ENCODE measurements at places on chromosomes 5 and 9. TPM values are rescaled to one million over a fixed set of nuclear protein-coding genes. Genes with fewer than 3 reads are reported as not detected.

NR5A1 gene
- not detected for total RNA-seq

FBN2 gene
- total RNA-seq, result 1.0 TPM

PDE8B gene
- 4.5 TPM for total RNA-seq

TMEM215 gene
- total RNA-seq, result not detected

UBE2QL1 gene
- total RNA-seq, result 0.31 TPM

PCDHB3 gene
- total RNA-seq, result 3.1 TPM

C9orf85 gene
- 8.1 TPM for total RNA-seq

MLANA gene
- not detected for total RNA-seq

DND1 gene
- 1.0 TPM for total RNA-seq

HRCT1 gene
- 51.2 TPM for total RNA-seq

MARCOL gene
- not detected for total RNA-seq

DMRT2 gene
- 9.3 TPM for total RNA-seq

MRPL22 gene
- total RNA-seq, result 40.8 TPM

OMD gene
- 3.2 TPM for total RNA-seq

GRCh38 chr5:110769000-110769681 lies 30.3 kb downstream of the SLC25A46 start:
- H3K4me3 ChIP-seq, result no peak overlapping the region
- H3K4me1 ChIP-seq, result no peaks in the 10 kb centered on the region
- H3K36me3 ChIP-seq, result no peaks in the 10 kb centered on the region
- no peak for DNase-seq
- no peaks in the 10 kb centered on the region for H3K27me3 ChIP-seq

GRCh38 chr9:105500108-105500766 lies 52.4 kb downstream of the FSD1L start:
- H3K36me3 ChIP-seq, result no peaks in the 10 kb centered on the region
- H3K4me3 ChIP-seq, result no peak overlapping the region
- no peaks in the 10 kb centered on the region for H3K4me1 ChIP-seq
- no peak for DNase-seq
- no peak overlapping the region for H3K27ac ChIP-seq

GRCh38 chr5:86526811-86527348 lies 90.9 kb upstream of the COX7C start:
- H3K27ac ChIP-seq, result no peak overlapping the region
- H3K4me1 ChIP-seq, result no peaks in the 10 kb centered on the region
- no peaks in the 10 kb centered on the region for H3K36me3 ChIP-seq
- DNase-seq, result no peak
- no peaks in the 10 kb centered on the region for H3K27me3 ChIP-seq

- no peaks in the 10 kb centered on the region for H3K4me1 ChIP-seq
- no peaks in the 10 kb centered on the region for H3K27me3 ChIP-seq
- DNase-seq, result no peak
- H3K36me3 ChIP-seq, result no peaks in the 10 kb centered on the region
These were observed 8.9 kb downstream of the NLN start for GRCh38 chr5:65730910-65731309.

- DNase-seq, result peak; percentile 55
- no peaks in the 10 kb centered on the region for H3K27me3 ChIP-seq
- peaks cover 5% of the 10 kb centered on the region for H3K4me1 ChIP-seq
These were observed 2.9 kb downstream of the JAK2 start for GRCh38 chr9:4987961-4988421.

- no peaks in the 10 kb centered on the region for H3K4me1 ChIP-seq
- no peak overlapping the region for H3K4me3 ChIP-seq
- H3K36me3 ChIP-seq, result no peaks in the 10 kb centered on the region
- H3K27ac ChIP-seq, result no peak overlapping the region
- no peaks in the 10 kb centered on the region for H3K27me3 ChIP-seq
- DNase-seq, result no peak
These were observed 151.0 kb downstream of the GADD45G start for GRCh38 chr9:89755821-89756220.

DNA sequence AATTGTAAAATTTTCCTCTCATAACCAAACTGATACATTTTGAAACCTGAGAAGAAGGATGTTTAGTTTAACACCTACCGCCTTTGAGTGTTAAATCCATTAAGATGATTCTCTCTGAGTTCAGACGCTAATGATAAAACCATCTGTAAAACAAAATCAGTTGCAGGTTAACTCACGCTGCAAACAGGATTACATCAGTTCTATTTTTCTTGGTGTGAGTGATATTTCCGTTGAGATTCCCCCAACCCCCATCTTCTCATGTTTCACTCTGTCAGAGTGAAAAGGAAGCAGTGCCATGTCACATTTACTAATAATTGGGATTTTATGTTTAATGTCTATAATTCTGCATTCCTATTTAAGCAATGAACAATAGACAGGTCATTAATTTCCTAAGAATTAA lies 146.5 kb downstream of the FANCC start:
- no peaks in the 10 kb centered on the region for H3K27me3 ChIP-seq
- H3K4me3 ChIP-seq, result no peak overlapping the region
- peaks cover 3% of the 10 kb centered on the region for H3K36me3 ChIP-seq
- DNase-seq, result peak; percentile 48
- no peaks in the 10 kb centered on the region for H3K4me1 ChIP-seq

DNA sequence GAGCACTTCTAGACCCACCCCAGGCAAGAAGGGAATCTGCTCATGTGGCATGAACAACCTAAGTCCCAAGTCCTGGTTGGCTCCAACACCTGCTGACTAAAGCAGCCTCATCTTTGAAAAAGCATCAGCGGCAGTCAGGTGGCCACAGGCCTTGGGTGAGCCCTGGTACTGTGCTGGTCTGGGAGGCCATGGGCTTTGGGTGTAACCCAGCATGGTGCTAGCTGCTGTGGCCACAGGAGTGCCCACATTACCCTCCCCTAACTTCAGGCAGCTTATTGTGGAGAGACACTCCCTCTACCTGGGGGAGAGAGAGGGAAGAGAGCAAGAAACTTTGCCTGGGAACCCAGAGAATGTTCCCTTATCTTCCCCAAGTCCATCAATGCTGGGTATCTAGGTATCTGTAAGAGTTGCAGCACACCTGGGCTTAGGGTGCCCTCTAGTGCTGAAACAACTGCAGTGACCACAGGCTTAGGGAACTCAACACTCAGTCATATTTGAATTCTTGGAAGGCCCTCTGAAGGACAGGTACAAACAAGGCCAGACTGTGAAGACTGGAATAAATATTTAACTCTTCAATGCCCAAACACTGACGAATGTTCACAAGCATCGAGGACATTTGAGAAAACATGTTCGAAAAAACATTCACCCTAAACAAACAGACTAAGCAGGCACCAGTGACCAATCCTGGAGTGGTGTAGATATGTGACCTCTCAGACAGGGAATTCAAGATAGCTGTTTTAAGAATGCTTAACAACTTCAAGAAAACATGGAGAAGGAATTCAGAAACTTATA lies 69.9 kb upstream of the OR2K2 start:
- H3K27me3 ChIP-seq, result no peaks in the 10 kb centered on the region
- H3K4me1 ChIP-seq, result no peaks in the 10 kb centered on the region
- DNase-seq, result no peak
- H3K27ac ChIP-seq, result no peak overlapping the region
- H3K36me3 ChIP-seq, result peaks cover 8% of the 10 kb centered on the region

DNA sequence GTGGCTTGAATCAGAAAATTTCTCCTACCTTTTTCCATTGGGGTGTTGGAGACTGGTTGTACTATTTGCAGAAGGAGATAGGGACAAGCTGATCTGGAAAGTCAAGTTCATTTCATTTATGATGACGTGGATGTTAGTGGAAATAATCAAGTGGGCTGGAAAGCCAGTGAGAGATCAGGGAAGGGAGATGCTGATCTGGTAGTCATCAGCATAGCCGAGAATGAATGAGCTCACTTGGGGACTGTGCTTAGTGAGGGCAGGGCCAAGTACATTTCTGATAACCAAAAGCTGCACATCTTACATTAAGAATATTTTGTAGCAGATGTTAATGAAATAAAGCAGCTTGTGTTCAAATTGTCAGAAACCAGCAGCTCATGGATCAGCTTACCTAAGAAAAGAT lies 12.1 kb downstream of the MAN2A1 start:
- no peak for DNase-seq
- H3K36me3 ChIP-seq, result peaks cover 2% of the 10 kb centered on the region
- no peaks in the 10 kb centered on the region for H3K27me3 ChIP-seq
- no peak overlapping the region for H3K4me3 ChIP-seq
- peaks cover 5% of the 10 kb centered on the region for H3K4me1 ChIP-seq

DNA sequence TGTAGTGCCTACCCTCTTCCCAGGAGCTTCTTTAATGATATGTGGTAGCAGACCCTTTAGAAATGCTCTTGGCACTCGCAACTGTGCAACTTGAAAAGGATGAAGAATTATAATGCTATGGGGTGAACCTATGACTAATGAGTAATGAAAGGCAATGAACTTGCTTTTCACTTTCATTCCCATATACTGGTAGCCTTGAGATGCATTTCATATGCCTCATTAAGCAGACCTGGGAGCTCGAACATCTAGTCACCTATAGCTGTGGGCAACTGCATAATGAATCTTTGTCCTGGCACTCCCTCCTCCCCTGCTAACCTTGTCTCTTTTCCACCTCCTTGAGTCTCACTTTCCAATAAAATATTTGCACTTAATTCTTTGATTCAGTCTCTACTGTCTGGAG lies 605.9 kb upstream of the DAB2 start:
- no peak overlapping the region for H3K27ac ChIP-seq
- H3K4me3 ChIP-seq, result no peak overlapping the region
- no peaks in the 10 kb centered on the region for H3K4me1 ChIP-seq
- H3K27me3 ChIP-seq, result no peaks in the 10 kb centered on the region

- H3K36me3 ChIP-seq, result no peaks in the 10 kb centered on the region
- H3K27ac ChIP-seq, result peak overlapping the region; percentile 52
- no peaks in the 10 kb centered on the region for H3K27me3 ChIP-seq
- DNase-seq, result no peak
- H3K4me1 ChIP-seq, result peaks cover 29% of the 10 kb centered on the region
These were observed 11.0 kb upstream of the ABL1 start for GRCh38 chr9:130824079-130824478.

GRCh38 chr5:7015586-7016256 lies 302.5 kb downstream of the TENT4A start:
- H3K36me3 ChIP-seq, result no peaks in the 10 kb centered on the region
- DNase-seq, result peak; percentile 3
- no peak overlapping the region for H3K4me3 ChIP-seq
- no peak overlapping the region for H3K27ac ChIP-seq
- no peaks in the 10 kb centered on the region for H3K4me1 ChIP-seq

DNA sequence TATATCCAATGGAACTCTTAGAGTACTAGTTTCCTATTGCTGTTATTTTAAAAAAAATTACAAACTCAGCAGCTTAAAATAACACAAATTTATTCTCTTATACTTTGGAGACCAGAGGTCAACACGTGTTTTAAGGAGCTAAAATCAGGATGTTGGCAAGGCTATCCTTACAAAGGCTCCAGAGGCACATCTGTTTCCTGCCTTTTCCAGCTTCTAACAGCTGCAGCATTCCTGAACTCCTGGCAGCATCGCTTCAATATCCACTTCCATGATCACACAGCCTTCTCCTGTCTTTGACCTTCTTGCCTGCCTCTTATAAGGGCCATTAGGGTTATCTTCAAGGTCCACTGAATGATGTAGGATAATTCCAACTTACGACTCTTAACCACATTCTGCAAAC lies 92.2 kb upstream of the CCNG1 start:
- no peaks in the 10 kb centered on the region for H3K27me3 ChIP-seq
- no peaks in the 10 kb centered on the region for H3K4me1 ChIP-seq
- H3K27ac ChIP-seq, result no peak overlapping the region
- H3K4me3 ChIP-seq, result no peak overlapping the region

DNA sequence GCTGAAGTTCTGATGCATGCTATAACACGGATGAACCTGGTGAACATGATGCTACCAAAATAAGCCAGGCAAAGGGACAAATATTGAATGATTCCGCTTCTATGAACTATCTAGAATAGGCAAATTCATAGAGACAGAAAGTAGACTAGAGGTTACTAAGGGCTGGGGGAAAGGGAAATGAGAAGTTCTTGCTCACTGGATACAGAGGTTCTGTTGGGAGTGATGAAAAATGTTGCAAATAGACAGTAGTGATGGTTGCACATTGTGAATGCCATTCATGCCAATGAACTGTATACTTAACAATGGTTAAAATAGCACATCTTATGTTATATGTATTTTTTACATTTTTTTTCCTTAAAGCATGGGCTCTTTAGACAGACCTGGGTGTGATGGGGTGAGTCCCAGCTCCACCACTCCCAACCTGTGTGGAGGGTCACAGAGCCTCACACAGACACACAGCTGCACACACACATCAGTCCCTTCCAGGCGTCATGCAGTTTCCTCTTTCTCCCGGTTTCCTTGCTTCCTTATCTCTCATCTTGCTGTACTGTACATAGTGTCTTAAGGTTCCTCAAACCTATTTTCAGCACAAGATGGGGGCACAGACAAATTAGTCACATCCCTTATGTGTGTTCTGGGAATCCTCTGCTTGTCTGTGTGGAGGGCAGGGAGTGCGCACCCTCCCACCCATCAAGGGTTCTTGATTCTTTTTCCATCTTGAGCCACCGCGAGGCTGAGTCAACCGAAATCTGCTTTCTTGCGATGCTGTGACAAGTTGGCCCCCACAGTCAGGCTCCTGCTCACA lies 192.9 kb downstream of the CRB2 start:
- DNase-seq, result no peak
- H3K4me3 ChIP-seq, result no peak overlapping the region
- no peaks in the 10 kb centered on the region for H3K27me3 ChIP-seq

GRCh38 chr5:168147568-168148360 lies 143.7 kb upstream of the WWC1 start:
- no peak overlapping the region for H3K27ac ChIP-seq
- H3K4me3 ChIP-seq, result no peak overlapping the region
- H3K36me3 ChIP-seq, result no peaks in the 10 kb centered on the region
- DNase-seq, result no peak
- no peaks in the 10 kb centered on the region for H3K4me1 ChIP-seq
- H3K27me3 ChIP-seq, result no peaks in the 10 kb centered on the region

DNA sequence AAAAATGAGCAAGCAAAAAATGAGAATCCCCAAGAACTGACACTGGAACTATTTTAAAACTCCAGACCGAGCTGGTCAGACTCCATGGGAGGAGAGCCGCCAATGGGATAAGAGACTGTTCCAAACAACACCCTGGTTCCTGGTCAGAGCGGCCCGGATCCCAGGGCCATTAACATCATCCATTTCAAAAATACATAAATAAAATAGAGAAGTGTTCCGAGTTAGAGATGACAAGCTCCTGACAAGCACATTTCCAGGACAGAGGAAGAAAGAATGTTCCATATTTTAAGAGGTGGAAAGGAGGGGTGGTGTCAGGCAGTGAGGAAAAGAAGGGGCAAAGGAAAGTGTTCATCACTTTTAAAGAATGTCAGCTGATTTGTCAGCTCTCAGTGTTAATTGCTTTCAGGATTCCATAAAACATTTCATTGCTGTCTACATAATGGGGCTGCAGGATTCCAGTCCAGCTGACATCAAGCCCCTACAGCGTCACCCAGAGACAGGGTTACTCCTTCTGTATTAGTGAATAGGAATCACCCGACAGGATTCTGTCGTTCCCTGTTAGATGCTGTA lies 202.5 kb upstream of the TRIM32 start:
- no peak for DNase-seq
- H3K4me3 ChIP-seq, result no peak overlapping the region
- H3K27me3 ChIP-seq, result no peaks in the 10 kb centered on the region
- H3K4me1 ChIP-seq, result no peaks in the 10 kb centered on the region
- no peak overlapping the region for H3K27ac ChIP-seq

Data from kidney (tissue), 22 donors.